ENCODE measurements at places on chromosomes 2 and 18.

- no peak for DNase-seq
Observed at GRCh38 chr2:21646345-21646744, 522.6 kb downstream of the TDRD15 start.

- no peak for DNase-seq
Observed at GRCh38 chr2:216687646-216688045, 7.7 kb downstream of the IGFBP5 start.

DNA sequence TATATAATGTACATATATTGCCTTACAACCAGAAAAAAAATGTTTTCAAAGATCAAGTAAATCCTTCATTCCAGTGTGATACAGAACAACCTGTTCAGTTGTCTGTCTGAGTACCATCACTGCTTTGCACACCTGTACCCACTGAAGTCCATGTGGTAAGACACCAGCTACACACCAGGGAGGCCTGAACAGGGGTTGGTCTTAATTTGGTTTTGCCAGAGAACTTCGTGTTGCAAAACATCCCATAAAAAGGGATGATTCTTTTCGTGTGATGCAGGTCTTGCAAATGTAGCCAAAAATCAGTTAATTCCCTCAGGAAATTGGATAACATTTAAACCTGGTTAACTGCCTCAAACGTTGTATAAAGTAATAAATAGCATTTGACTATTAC lies 73.7 kb upstream of the SLC1A4 start:
- no peak for DNase-seq

DNA sequence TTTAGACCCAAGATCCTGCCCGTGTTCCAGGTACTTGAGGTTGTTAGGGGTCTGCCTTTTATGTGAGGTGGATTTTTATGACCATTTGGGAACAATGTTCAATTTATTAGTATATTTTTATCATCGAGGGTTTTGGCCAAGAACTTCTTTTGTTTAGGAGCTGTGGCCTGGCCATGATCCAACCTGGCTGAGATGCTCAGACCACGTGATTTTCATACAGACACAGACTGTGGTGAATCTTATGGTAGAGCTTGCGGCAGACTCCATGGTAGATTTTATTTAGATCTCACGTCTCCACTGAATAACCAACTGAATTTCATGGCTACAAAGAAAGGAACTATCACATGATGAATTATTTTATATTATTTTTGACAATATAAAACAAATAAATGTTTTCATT lies 405.5 kb upstream of the VWC2L start:
- DNase-seq: no peak

DNA sequence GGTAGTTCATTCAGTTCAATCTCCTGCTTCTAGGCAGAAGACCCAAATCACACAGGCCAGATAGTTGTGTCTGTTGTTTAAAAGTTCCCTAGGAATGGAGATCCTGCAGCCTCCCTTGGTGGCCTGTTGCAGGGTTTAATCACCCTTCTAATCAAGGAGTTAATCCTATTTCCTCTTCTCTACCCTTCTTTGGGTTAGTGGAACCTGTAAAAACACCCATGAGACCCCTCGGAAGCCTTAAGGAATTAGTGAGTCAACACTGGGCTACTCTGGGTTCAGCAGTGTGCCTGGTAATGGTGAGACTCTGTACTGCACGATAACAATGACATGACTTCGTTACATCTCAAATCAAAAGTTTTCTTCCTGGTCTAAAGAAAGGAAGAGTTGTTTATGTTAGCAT lies 217.6 kb upstream of the NRP2 start:
- DNase-seq: no peak

DNA sequence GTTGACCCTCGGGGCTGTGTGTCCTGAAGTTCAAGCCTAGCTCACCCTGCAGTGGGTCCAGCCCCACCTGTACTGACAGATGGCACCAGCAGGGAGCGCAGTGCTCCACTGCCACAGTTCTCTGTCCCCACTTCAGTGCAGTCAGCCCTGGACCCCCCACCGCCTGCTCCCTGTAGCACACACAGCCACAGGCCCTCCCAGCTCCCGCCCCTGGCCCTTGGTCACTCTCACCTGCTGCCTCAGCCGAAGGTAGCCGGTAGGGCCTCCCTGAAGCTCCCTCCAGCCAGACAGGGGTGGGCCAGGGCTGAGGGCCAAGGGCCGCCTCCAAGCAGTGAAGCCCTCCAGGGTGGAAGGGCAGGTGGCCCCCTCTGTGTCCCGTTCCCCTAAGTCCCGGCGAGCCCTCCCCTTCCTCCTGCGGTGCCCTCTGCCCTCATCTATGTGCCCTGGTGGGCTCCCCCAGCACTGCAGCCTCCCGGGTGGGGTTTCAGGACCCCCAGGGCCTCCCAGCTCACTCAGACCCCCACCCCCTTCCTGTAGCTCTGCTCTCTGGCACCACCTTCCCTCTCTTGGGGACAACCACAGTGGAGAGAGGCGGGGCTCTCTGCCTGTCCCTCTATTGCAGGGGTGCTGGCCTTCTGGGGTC lies 10.8 kb upstream of the ALPP start:
- DNase-seq: no peak

- DNase-seq: no peak
Observed at GRCh38 chr2:102460467-102460866, 12.6 kb upstream of the SLC9A4 start.

DNA sequence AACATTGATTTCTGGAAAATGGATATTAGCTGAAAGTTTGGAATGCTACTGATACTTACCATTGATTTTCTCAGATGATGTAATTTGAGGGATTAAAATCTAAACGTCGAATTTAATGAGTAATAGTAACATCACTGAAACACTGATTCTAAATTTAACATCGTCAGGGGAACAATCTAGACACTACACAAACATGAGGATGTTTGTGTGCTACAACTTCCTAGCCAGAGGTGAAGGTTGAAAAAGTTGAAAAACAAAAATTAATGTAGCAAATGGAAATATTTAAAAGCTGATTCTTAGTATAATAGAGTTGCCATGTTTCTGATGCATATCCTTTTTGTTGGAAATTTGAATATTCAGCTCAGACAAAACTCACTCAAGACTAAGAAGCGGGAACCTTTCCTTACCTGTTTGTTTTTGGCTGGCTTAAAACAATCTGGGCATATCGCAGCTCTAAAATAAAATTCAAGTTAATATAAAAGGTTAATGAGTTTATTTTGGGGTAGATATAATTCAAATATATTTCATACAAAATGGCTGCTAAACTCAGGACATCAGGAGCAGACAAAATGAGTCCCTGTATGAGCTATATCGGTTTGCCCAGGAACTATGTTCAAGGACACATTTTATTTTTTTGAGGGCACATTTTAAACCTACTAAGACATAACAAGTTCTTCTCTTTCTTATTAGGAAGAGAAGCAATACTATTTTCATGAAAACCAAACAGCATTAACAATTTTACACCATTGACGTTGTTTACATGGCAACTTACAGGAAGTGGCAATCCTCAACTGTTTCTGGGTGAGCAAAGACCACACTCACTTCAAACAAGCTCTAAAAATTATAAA lies 52.6 kb upstream of the PEX13 start:
- DNase-seq: no peak

DNA sequence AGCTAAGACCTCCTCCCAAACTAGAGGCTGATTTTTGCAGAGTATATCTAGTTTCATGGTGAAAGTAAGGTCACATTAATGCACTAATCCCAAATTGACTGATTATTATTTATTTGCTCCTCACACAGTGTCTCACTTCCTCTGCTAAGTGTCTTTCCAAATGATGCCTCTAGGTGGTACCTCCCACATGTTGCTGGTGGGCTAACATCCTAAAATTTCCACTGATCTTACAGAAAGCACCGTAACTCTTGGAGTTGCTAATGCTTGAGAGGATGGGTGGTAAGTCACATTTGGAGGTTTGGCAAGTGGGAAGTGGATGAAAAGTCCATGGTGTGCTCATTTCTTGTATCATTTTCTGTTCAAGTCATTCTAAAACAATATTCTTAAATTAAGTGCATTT lies 428.7 kb upstream of the GYPC start:
- no peak for DNase-seq
